Head of caudate nucleus (tissue), 42 donors: ENCODE measurements at places on chromosomes 1 and 21.
A peak's percentile ranks its signal among the peaks of the same experiment; 100 is the strongest.

DNA sequence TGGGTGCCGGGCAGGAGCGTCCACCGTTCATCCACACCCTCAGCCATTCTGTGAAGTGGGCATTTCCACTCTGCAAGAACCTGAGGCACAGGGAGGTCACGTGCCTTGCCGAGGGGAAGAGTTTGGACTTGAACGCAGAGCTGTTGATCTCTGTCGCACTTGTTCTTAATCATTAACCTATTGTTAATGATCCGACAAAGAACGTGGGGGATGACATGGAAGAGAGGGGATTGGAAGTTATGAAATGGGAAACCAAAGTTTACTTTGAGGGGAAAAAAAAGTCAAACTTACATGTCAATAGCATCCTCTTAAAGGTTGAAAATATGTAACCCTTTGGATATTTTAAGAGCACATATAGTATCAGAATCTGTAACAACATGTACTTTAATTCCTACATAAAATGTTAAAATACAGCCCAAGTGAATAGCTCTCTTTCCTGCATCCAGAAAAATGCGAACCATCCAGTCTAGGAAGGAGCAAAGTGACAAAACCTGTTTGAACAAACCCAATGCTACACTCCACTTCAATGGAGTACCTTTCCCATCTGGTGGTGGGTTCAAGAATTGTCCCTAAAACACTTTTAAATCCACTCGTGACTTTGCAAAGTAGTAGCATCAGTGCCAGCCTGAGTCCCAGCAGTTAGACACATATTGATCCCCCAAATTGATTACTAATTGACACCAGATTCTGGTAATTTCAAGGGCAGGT lies 75.5 kb downstream of the SETD4 start:
- no peak for DNase-seq

- no peak for DNase-seq
These were observed 47.8 kb downstream of the AZIN2 start for GRCh38 chr1:33128781-33129180.

DNA sequence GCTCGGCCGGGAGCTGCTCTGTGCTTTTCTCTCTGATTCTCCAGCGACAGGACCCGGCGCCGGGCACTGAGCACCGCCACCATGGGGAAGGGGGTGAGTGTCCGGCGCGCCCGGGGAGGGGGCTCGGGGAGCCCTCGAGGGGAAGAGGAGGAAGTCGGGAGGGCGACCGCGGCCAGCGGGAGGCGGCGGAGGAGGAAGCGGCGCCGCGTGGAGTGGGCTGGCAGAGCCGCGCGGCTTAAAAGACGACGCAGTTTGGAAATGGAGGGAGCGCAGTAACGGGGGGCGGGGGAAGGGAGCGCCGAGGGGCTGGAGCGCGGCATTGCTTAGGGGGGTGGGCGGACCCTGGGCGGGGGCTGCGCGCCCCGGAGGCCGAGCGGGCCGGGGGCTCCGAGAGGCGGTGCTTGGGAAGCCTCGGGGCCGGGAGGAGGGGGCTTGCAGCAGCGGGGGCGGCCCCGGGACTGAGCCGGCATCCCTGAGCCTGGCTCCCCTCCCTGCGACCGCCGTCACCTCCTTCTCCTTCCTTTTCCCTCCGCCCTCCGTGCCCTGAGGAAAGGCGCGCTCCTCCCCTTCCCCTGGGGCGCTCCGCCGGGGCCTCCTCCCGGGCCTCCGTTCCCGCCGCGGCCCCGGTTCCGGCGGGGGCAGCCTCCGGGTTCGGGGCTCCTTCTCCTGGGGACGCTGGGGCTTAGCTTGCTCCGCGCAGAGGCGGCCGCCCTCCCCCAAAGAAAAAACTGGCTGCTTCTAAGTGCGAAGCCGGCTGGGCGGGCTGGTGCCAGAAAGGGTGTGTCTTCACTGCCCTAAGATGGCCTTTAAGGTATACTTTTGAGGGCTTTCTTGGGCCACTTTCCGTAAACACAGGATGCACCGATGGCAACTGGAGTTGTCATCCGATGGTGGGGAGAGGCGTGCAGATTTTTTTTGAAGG lies 648 bp downstream of the ATP1A1 start:
- peak; percentile 63 for DNase-seq

DNA sequence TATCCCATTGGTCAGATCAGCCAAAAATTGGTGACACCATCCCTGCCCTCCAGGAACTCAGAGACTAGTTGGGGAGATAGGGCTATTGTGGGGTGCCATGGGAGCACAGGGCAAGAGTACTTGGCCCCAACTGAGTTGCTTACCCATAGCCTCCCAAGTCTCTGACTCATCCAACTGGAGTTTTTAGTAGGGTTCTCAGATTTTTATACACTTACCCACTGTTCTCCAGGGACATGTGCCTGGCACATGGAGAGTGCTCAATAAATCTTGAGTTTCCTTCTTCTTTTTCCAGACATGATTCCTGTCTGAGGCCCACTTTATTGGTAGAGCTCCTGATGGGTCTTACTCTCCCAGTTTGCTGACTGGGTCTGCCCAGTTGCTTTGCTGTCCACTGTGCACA lies 56.7 kb downstream of the OVGP1 start:
- DNase-seq: no peak

- DNase-seq: no peak
These were observed 77.9 kb downstream of the PSMG1 start for GRCh38 chr21:39105341-39105765.
